ENCODE measurements at places on chromosomes 13 and 19.

DNA sequence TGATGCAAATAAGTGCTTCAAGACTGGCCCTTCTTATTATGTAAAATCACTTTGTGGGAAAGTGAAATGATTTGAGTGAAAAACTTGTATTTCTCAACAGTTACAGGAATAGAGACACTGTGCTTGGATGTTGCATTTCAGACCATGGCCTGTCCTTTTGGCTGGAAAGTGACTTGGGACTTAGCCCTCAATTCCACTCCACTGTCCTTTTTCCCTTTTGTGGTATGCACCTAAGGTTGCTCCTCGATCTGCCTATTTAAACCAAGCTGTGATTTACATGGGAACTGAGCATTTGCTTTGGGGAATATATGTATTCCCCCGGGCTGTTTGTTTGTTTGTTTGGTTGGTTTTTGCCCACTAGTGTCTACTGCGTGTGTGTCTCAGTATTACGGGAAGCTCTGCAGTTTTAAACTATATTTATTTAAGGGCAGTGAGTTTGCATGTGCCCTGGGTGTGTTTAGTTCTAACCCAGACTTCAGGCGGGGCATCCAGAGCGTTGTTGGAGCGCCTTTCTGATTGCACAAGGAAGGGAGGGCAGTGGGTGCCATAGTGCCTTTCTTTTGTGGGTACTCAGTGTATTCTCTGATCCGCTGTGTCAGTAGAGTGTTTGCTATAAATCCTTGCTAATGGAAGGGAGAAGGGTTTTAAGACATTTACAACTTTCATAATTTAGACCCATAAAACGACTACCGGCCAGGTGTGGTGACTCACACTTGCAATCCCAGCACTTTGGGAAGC, 18.2 kb upstream of the RNF113B start:
- DNase-seq = no peak

DNA sequence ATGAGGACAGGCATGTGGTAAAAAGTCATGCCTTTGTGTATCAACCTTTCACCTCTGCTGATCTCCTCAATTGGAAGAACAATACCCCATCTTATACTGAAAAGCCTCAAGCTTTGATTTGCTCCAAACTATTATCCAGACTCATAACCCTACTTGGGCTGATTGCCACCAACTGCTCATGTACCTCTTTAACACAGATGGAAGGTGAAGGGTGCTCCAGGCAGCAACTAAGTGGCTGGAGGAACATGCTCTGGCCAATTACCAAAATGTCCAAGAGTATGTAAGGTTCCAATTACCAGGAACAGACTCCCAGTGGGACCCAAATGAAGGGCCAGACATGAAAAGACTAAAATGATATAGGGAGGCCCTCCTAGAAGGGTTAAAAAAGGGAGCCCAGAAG, 78.3 kb downstream of the ZNF486 start:
- no peak for DNase-seq

DNA sequence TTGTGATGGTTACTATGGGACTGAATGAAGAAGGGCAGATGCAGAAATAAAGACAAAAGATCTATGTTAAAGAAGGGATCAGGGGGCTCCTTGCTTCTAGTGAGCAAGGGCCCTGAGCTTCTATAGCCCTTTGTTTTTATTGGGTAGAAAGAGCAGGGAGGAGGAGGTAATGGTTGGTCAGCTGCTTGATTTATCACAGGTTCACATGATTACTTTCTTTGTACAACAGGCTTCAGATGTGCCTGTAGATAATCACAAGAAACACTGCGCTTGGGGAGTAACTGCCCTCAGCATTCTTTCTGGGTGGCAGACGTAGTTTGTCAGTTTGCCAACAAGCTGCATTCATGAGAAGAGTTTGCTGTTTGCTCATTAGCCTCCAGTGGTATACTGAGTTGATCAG, 4.8 kb upstream of the ZNF439 start:
- DNase-seq = no peak

GRCh38 chr19:30340771-30341561, 31.2 kb upstream of the ZNF536 start:
- DNase-seq = no peak

DNA sequence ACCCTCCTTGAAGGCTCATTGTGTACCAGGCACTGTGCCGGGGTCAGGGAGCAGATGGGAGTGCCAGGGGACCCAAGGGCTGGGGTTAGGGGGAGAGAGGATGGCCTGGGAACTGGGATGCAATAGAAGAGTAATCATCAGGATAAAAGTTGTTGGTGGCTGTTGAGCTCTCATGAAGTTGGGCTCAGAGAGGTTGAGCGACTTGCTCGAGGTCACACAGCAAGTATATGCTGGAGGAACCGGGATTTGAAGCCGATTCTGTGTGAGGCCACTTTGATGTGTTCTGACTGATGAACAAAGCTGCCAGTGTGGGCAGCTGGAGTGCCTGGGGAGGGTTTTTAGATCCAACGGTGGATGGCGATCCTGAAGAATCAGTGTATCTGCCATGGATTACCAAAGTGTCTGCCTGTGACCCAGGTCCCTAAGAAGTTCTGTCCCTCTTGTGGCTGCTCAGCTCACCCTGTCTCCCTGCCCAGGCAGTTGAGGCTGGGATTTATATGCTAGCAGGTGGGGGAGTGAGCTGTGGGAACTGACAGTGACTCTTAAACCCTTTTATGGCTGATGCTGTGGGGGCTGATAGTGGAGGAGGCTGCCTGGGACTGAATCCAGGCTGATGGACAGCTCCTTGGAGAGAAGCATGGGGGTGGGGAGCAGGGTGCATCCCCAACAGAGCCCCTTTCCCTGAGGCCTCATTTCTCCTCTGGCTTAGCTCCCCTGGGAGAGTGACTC, 8.3 kb downstream of the ARHGEF18 start:
- DNase-seq = no peak

GRCh38 chr13:50928102-50928501, 18.5 kb downstream of the RNASEH2B start:
- DNase-seq = no peak

DNA sequence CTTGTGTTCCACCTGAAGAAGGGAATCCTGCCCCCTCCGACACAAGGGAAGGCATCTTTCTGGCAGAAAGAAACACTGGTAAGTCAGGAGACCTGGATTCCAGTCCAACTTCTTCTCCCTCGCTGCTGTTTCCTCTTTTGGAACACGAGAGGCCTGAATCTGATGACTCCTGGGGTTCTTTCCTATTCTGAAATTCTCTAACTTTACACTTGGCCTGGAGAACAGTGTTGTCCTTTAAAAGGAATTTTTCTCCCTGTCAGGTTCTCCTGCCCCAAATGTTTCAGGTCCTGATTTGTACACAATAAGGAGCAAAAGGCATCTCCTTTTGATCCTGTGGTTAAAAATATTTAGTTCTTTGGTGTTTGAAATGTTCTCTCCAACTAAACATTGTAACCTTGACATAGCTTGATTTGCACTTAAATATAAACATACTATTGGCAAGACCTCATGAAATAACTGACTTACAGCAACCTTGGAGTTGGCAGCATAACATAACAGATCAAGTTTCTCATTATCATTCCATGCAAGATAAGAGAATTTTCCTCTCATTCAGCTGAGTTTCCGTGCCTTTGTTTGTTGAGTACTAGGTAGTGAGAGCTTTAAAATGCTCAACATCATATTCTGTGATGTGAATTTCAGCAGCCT, 244.8 kb downstream of the COG6 start:
- no peak for DNase-seq

- DNase-seq = no peak
Observed at GRCh38 chr13:91805605-91806004, 407.2 kb downstream of the GPC5 start.

DNA sequence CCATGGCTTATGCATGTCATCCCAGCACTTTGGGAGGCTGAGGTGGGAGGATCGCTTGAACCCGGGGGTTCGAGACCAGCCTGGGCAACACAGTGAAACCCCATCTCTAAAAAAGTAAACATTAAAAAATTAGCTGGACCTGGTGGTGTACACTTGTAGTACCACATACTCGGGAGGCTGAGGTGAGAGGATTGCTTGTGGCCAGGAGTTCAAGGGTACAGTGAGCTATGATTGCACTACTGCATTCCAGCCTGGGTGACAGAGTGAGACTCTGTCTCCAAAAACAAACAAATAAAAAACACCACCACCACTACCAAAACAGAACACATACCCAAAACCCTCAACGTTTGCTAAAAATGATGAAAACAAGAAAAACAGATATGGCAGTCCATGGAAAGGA, 15.9 kb downstream of the FBXO17 start:
- DNase-seq = no peak
